Left colon (tissue), 2 donors: ENCODE measurements at places on chromosomes 11 and 22. TPM values are rescaled to one million over a fixed set of nuclear protein-coding genes. Genes with fewer than 3 reads are reported as not detected.

HARBI1 gene
- total RNA-seq, result 4.5 TPM

RTN4R gene
- total RNA-seq, result 4.0 TPM

YPEL1 gene
- total RNA-seq, result 1.6 TPM

PHF5A gene
- total RNA-seq, result 32.1 TPM

MS4A10 gene
- total RNA-seq, result 1.1 TPM

F2 gene
- not detected for total RNA-seq

MPEG1 gene
- 5.0 TPM for total RNA-seq

C22orf23 gene
- not detected for total RNA-seq

OR52H1 gene
- total RNA-seq, result 0.25 TPM

CCDC81 gene
- total RNA-seq, result 0.25 TPM

GGT5 gene
- total RNA-seq, result 3.7 TPM

GRCh38 chr11:101030692-101031091 lies 98.9 kb downstream of the PGR start:
- DNase-seq, result no peak

DNA sequence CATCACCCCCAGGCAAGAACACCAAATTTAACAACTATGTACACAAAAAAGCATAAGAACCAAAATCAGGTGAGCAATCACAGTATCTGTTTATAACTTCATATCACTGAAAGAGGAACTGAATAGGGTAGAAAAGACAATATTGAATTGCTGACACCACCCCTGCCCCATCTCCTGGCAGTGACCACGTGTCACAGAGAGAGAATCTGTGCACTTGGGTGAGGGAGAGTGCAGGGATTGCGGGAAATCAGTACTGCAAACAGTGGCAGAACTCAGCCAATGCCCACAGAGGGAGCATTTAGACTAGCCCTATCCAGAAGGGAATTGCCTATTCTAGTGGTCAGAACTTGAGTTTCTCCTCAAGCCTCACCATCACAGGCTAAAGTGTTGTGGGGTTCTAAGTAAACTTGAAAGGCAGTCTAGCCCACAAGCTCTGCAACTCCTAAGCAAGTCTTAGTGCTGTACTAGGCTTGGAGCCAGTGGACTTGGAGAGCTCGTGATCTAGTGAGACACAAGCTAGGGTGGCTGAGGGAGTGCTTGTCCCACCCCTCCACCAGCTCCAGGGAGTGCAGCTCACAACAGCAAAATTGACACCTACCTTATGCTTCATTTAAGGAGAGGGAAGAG lies 82.8 kb upstream of the PTH start:
- DNase-seq, result no peak

DNA sequence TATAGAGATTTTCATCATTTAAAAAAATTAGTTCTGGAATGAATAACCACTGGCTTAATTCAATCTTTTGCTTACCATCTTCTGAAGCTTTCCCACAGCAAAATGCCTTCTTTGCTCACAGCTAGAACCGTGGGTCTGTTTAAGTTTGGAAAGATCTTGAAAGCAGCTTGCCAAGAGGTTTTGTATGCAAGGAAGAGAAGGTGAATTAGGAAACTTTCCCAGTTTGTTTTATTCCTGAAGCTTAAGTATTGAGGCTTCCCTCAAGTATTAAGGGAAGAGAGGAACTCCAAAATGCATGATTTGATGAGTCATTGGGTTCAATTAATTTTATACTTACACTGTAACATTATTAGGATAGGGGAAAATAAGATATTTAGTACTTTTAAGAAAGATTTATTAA lies 1.9 kb upstream of the ARHGEF12 start:
- no peak for DNase-seq

DNA sequence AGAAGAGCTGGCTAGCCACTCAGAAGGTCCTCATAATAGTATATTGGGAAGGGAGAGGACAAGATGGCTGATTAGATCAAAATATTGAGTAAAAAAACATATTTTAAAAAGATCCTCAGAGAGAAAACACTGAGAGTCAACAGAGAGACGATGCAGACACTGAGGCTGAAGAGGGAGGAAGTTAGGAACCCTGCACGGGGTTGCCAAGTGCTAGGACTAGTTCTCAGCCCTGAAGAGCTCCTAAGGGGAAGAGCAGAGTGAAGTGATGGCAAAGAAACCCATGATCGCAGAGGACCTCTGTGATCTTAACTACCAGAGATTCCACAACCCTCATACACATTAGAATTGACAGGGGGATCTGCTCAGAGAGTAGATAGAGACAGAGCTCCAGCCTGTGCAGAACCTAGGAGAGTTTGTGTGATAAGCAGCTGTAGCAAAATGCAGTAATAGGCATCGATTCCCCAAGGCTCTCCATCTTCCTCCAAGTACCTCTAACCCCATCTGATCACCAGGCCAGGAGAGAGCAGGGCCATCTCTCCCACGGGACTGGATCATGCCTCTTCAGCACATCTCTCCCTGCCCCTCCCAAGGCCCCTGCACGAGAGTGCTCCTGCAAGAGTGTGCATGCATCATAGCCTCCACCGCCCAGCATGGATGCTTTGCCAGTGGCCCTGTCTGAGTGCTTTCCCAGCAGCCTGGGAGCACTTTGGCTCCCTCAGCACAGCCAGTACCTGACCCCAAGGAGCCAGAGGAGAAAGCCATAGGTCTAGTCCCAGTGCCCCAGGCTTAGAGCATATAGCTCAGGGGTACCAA lies 41.2 kb upstream of the ARL14EP start:
- DNase-seq, result no peak

GRCh38 chr11:114876234-114876633 lies 197.9 kb downstream of the NXPE2 start:
- no peak for DNase-seq

GRCh38 chr11:977830-978720 lies 52.4 kb downstream of the AP2A2 start:
- no peak for DNase-seq

- DNase-seq, result no peak
Measured at GRCh38 chr22:25540908-25541660, 23.4 kb upstream of the GRK3 start.

GRCh38 chr11:35146074-35146521 lies 7.1 kb downstream of the CD44 start:
- peak; percentile 40 for DNase-seq

DNA sequence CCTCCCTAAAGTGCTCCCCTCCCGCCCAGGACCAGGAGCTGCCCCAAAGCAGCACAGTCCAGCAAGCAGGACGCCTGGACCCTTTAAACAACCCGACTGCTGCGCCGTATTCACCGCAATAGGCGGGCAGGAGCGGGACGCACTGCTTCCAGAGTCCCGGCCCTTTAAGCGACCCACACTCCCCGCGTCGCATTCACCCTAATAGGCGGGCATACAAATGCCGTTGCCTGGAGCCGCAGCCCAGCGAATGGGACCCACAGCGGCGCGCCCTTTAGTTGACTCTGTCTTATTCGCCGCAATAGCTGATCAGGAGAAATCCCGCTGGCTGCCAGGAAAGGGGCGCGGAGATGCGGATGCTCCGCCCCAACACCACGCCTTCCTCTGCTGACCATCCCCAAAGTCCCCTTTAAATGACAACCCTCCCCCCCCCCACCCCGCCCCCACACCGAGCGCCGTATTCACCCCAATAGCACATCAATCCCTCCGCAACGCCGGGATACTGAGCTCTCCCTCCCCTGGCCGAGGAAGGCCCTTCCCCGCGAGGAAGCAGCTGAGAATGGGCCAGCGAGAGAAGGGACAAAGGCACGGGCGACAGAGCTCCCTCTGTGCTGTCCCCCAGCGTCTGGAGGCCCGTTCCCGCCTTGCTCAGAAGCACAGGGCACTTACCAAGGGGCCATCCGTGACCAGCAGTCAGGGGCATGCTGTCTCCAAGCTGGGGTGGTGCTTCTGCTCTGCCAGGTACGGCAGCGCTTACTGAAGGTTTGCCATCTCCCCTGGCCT lies 4.7 kb downstream of the OSBPL5 start:
- DNase-seq, result peak; percentile 87

GRCh38 chr11:106021967-106022794 lies at the start of gene MSANTD4:
TSS of gene MSANTD4 (minus strand) at chr11:106022240. CDS start at chr11:106010917, 11,323 bp downstream.
- peak; percentile 100 for DNase-seq

DNA sequence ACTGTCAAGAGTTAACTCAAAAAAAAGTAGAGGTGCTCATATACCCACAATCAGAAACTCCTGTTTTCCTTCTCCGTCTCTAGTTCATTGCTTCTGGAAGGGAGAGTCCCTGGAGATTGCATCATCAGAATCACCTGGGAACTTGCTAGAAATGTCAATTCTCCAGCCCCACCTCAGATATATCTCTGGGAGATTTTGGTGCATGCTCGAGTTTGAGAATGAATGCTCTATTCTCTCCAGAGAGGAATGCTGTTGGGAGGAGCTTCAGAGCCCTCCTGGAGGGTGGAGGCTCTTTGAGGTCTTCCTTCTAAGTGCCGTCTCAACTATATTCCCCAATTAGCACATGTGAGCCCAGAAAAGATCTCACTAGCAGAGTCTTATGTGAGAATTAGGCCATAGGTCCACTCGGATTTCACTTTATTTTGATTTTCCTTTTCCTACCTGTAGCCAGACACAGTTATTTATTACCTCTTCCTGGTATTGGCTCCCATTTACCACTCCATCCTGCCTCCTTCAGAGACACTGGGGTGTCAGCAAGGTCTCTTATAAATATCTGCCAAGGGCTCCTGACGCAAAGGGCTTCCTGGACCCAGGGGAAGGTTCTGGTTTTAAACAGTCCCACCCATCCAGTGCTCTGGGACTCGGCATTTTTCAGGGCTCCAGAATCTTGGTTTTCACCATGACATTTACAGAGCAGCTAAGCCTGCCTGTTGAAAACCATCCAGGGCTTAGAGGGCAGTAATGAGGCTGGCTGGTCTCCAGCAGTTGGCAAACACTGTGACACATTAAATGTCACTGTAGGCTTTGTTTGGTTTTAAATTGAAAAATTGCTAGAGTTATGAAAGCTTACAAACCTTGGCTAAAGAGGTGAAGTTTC lies 136.2 kb downstream of the CD44 start:
- DNase-seq, result peak; percentile 59

GRCh38 chr11:103364687-103365086 lies 255.5 kb downstream of the DYNC2H1 start:
- DNase-seq, result no peak

DNA sequence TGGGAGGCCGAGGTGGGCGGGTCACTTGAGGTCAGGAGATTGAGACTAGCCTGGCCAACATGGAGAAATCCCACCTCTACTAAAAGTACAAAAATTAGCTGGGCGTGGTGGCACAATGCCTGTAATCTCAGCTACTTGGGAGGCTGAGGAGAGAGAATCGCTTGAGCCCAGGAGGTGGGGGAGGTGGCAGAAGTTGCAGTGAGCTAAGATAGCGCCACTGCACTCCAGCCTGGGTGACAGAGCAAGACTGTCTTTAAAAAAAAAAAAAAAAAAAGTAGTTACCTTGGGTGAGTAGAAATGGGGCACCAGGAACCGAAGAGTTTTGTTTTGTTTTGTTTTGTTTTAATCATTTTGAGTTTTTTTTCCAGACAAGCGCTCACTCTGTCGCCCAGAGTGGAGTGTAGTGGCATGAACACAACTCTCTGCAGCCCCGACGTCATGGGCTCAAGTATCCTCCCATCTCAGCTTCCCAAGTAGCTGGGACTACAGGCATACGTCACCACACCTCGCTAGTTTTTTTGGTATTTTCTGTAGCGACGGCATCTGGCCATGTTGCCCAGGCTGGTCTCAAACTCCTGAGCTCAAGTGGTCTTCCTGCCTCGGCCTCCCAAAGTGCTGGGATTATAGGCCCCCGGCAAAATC lies 15.8 kb downstream of the THAP12 start:
- DNase-seq, result no peak

- DNase-seq, result no peak
Measured at GRCh38 chr22:41096391-41096790, 4.0 kb downstream of the EP300 start.

DNA sequence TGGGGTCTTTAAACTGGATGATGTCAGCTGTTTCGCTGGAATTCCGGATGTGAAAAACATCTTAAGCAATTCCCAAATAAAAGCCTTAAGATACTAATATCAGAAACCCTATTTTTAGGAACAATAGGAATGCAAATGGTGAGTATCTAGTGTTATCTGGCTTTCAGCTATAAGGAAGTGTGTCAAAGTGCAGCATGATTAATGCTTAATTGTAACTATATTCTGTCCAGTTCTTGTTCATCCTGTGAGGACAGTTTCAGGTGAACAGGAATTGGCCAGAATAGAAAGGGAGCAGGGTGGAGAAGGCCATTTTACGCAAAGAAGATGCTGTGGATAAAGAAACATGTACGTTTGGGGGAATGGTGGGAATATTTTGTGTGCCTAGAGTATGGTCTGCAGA lies 108.2 kb downstream of the RASSF10 start:
- no peak for DNase-seq

DNA sequence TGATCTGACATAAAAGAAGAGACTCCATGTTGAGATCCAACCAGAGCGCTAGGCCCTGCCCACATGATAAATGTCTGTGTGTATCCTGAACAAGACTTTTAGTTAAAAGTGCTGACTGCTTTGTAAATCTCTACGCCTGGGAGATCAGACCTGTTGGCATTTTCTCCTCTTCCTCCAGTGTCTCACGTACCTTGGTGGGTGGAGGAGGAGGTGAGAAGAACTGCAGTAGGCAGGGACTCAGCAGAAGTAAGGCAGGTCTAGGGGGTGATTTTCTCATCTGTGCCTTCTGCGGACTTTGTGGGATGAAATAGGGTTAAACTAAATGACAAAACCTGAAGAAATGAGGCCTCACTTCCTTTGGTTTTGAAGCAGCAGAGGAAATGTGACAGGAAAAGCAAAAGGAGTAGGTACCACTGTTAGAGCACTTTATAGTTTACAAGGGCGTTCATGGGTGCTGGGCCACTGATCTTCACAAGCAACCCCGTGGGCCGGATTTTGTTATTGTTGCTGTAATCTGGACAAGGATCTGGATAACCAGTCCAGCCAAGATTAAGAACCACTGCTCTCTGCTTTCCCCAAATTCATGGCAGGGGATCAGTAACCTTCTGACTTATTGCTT lies 36.7 kb upstream of the PLET1 start:
- no peak for DNase-seq

DNA sequence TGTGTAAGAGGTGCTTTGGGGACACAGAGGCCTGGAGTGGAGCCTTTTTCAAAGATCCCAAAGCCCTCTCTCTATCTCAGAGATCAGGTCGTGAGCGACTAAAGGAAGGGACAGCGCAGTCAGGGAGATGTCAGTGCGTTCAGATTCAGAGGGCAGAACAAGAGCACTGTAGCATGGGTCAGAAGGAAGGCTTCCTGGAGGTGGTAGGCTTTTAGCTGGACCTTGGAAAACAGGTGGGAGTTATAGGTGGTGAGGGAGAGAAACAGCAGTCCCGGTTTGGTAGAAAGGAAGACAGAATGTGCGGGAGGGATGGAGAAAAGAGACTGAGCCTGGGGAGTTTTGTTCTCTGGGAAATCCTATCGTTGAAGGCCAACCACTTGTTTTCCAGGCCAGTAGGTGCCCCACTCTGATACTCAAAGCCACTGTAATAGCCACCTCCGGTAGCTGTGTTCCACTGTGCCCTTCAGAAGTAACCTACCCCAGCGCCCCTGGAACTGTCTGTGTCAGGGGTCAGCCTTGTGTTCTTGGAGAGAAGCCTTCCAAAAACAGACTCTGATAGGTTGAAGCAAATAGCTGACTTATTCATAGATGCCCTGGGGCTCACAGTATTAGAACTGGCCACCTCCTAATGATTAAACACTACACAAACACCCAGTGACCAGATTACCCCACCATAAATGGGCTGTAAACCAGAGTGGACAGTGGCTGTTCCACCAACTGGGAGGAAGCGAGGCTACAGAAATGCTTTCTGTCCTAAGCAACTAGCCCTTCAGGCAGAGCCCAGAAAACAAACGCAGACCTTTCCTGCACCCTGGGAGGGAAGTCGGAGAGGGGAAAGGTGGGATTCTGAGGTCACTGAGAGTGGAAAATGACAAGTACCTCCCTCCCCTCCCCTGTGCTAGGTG lies 157.7 kb downstream of the DBX1 start:
- no peak for DNase-seq

GRCh38 chr11:1845561-1846452 lies 7.0 kb downstream of the TNNI2 start:
- no peak for DNase-seq

GRCh38 chr11:21109341-21109740 lies 440.0 kb downstream of the NELL1 start:
- no peak for DNase-seq
